ENCODE measurements at places on chromosomes 1 and 21.

GRCh38 chr1:96370757-96371156, 350.8 kb upstream of the PTBP2 start:
- no peak for DNase-seq

GRCh38 chr1:64693406-64693805, 51.5 kb upstream of the RAVER2 start:
- no peak for DNase-seq

DNA sequence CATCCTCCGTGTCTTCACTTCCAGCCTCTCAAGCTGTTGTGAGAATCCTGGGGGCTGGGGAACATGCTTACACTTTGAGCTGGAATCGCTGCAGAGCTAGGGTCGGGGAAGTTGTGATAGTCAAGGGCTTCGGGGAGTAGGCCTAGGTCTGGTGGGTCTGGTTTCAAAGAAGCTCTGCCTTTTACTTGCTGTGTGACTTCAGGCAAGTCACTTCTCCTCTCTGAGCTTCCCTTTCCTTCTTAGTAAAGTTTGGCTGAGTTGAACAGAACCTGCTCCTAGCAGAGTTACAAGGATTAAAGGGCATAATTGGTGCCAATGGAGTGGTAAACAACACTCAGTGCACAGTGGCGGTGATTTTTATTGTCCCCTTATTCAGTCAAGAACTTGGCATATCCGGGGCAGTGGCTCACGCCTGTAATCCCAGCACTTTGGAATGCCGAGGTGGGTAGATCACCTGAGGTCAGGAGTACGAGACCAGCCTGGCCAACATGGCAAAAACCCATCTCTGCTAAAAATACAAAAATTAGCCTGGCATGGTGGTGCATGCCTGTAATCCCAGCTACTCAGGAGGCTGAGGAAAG, 25.7 kb downstream of the ARHGEF19 start:
- DNase-seq, result no peak

- DNase-seq, result no peak
Observed at GRCh38 chr1:162992945-162993344, 76.2 kb upstream of the RGS4 start.

GRCh38 chr1:70202173-70202758, 3.1 kb downstream of the LRRC40 start:
- DNase-seq, result no peak
